ENCODE measurements at places on chromosomes 4 and X.
A peak's percentile ranks its signal among the peaks of the same experiment; 100 is the strongest.

DNA sequence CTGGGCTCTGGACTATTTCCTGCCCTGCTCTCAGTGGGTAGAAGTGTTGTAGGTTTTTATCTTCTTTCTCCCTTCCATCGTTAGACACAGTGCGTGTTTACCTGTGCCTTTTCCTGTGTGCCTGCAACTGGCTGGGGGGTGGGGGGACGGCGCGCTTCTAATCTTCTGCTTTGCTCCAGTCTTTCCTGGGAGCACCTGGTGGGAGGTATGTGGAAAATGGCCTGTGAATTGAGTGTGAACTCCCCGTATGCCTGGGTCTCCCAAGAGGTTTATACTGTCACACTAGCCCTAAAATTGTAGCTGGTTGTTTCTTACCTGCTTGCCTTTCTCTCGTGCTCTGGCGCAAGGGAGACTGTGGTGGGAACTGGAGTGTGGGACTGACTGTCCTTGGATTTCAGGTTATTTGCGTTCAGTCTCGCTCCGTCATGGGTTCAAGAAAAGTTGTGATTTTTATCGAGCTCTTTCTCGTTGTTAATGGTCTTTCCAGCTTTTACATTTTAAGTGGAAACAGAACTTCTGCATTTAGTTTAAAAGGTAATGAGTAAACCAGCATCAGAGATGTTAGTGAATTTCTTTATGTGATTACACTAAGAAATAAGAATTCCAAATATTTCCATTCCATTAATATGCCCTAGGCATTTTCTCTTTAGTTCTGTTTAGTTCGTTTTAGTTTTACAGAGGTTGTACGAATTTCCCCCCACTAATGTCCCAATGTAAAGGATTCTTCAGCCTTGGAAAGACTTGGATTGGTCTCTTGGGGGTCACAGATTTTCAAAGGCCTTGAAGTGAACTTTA, 15.3 kb downstream of the MRPL1 start:
- peak; percentile 9 for DNase-seq

GRCh38 chr4:168143601-168144000, 51.3 kb downstream of the ANXA10 start:
- no peak for DNase-seq

DNA sequence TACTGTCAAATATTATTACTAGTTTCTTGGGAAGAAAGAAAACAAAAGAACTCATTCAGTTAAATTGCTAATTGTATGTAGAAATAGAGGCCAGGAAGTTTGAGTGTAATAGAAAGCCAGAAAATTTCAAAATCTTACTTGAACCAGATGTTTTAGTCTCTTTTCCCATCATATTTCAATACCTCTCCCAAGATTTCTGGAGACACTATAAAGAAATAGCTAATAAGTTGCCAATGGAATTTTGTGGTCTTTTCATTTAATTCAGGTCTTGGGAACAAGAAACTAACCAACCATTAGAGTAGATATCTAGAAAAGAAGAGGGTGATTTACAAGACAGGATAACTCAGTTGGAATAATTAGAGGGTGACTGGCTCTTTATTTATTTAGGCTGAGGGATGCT, 112.2 kb downstream of the AGTR2 start:
- no peak for DNase-seq

DNA sequence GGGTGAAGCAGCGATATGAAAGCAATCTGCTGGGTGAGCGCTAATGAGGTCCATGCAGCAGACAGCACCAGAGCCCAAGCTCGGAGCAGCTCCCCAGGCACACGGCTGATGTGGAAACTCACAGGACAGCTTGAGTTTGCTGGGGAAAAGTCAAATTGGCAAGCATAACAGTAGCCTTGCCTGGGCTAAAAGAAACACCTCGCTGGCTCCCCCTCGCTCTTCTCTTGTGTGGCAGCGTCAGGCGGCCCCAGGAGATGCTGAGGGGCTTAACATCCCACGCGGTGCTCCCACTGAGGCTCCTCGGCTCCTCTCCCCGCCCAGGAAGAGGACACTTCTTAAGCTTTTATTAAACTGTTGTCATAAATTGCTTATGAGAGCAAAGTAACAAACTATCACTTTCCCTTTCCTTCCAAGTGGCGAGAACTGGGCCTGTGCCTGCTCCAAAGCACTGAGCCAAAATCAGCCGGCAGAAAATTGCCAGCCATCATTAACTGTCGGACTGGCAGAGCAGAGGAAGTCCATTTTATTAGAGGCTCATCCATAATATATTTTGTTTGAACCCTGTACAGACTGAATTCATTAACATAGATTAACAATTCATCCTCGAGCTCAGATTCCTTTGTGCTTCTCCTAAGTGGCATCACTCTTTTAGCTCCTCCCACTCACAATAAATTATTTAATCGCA, 111.4 kb downstream of the TSPAN5 start:
- no peak for DNase-seq

DNA sequence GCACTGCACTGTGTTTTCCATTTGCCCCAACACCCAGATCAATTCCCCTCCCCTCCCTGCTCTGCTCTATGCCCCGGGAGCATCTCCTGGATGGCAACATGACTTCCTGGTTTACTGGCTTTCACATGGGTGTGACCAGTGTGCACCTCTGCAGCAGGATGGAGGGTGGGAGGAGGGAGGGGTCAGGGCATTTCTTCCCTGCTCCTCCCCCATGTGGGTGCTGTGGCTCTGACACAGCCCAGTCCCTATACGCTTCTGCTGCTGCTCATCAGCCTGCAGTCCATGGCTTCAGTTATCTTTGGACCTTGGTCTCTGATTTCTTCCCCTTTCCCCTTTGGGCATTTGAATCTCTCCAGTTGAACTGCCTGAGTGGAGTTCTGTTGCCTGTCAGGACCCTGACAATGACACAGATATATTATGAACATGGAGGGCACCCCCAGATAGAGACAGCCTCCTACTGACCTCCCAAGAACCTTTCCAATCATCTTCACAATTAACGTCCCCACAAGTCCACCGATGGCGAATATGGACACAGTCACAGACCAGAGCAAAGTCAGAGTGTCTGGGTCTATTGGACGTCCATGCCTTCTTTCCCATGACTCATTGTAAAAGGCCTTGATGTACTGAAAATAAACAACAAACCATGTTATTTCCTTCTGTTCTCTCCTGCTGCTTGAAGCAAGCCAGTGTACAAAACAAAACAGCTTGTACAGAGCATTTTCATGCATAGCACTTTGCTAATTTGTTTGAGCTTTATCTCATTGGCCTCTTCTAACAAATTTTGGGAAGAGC, 24.8 kb downstream of the SLC2A9 start:
- DNase-seq = no peak

- peak; percentile 75 for DNase-seq
Observed at GRCh38 chrX:40531056-40531826, 49.5 kb upstream of the ATP6AP2 start.

DNA sequence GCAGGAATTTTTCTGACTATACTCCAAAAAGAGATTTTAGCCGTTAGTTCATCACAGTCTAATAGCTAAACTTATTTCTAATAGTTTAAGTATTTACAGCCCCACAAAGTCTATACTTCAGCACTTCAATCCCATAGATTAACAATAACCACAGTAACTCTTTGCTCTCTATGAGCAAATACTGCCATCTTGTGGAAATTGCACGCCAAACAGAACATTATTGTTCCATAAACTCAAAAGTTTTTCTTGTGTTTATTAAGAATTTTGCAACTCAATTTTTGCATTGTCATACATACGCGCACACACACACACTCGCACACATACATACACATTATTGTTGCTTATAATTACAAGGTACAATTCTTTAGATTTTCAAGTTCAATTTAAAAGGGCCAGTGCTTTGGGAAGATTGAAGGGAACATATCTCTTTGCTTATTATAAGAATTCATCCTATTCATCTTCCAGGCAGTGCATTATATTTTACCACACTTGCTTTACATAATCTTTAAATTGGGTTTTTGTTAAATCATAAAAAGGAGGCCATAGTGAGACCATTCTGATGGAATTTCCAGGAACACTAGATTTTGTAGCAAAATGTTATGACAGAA, 63.8 kb upstream of the ATOH1 start:
- peak; percentile 20 for DNase-seq

GRCh38 chrX:15151267-15152186, 118.4 kb downstream of the ASB9 start:
- DNase-seq = no peak

GRCh38 chr4:138616775-138617174, 374.6 kb upstream of the SLC7A11 start:
- no peak for DNase-seq
